ENCODE measurements at places on chromosomes 12 and 14.

DNA sequence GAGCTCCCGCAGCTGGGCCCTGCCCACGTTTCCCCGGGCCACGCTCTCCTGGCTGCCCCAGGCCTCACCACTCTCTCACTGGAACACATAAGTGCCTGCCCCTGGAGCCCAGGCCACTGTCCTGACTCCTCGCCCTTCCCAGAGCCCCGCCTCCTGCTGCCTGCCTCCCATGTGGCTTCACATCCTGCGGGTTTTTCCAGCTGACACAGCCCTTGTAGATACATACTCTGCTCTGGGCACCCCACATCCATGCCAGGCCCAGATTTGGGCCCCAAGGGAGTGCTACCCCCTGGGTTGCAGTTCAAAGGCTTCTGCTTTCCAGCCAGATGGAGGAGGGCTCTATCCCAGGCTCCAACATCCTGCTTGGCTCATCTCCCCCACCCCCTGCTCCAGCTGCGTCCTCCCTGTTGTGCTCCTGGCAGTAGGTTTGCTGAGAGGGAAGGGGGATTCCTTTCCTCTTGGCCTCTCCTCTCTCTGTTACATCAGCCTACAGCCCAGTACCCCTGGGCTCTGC is 60.1 kb downstream of the TSPAN9 start:
- DNase-seq: no peak

GRCh38 chr12:111705672-111706071 is 19.8 kb downstream of the ACAD10 start:
- no peak for DNase-seq

GRCh38 chr14:33788161-33788560 is 162.7 kb downstream of the EGLN3 start:
- no peak for DNase-seq

GRCh38 chr14:95647926-95648325 is 38.3 kb upstream of the TCL1B start:
- no peak for DNase-seq

DNA sequence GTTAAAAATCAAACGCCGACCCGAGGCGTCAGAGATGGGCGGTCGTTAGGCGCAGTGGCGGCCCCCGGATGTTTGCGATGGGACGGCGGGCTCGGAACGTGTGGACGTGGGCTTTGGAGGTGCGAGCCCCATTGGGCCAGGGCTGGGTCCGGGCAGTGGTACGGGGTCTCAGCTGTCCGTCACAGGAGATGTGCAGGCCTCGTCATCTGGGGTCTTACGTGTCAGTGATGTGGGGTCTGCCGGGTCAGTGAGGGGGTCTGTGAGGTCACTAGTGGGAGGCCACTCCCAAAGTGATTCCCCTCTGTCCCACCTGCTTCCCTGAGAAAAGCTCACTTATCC is 21.6 kb upstream of the CHFR start:
- DNase-seq: no peak

DNA sequence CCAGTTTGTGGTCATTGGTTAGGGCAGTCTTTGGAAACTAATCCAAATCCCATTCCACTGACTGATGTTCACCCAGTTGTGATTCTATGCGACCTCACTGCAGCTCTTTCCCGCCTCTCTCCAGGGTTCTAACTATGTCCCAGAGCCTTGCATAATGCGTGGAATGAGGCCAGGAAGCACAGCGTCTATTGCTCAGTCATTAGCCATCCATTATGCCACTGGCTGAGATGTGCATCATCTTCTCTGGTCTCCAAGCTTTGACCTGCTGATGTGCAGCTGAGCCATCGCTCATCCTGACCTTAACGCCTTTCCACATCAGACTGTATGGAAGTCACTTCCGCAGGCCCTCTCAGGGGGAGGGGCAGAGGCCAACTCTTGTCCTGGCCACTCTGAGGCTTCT is 115.4 kb upstream of the VRK1 start:
- no peak for DNase-seq

GRCh38 chr12:131833896-131834641 is 5.9 kb downstream of the MMP17 start:
- no peak for DNase-seq

DNA sequence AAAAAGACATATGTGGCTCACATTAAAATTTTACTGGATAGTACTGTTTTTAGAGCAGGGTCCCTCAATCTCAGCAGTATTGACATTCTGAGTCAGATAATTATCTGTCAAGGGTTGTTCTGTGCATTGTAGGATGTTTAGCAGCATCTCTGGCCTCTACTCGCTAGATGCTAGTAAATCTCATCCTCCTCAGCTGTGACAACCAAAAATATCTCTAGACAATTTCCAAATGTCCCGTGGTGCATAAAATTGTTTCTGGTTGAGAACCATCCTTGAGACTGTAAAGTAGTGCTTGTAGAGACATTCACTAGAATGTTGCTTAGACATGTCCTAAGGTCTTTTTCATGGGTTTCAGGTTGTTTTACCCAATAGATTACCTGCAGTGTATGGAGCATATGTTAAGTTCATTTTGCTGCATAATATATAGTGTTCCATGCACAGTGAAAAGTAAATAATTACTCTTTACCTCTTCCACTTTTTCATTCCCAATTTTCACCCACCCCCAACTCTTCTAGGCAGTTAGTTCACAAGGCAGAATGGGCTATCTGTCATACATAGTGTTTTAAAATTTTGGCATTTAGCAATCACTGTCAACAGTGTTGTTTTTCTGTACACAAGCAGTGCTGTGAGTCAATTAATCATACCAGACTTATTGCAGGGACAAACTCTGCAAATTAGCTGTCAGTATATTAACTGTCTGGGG is 200.2 kb upstream of the SLC38A2 start:
- no peak for DNase-seq

GRCh38 chr14:33810308-33810707 is 140.6 kb downstream of the EGLN3 start:
- no peak for DNase-seq

DNA sequence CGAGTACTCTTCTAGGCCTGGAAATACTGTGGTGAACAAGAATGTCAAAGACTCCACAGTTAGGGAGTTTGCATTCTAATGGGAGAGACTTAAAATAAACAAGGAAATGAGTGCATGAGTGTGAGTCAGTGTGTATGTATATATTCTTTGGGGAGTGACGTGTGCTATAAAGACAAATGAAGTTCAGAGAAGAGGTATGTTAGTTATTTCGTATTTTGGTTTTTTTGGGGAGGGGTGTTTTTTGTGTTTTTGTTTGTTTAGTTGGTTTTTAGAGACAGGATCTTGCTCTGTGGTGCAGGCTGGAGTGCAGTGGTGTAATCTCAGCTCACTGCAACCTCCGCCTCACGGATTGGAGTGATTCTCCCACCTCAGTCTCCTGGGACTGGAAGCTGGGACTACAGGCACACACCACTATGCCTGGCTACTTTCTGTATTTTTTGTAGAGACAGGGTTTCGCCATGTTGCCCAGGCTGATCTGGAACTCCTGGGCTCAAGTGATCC is 74.3 kb downstream of the SRGAP1 start:
- DNase-seq: no peak

GRCh38 chr14:53517270-53517960 is 364.3 kb upstream of the DDHD1 start:
- no peak for DNase-seq

DNA sequence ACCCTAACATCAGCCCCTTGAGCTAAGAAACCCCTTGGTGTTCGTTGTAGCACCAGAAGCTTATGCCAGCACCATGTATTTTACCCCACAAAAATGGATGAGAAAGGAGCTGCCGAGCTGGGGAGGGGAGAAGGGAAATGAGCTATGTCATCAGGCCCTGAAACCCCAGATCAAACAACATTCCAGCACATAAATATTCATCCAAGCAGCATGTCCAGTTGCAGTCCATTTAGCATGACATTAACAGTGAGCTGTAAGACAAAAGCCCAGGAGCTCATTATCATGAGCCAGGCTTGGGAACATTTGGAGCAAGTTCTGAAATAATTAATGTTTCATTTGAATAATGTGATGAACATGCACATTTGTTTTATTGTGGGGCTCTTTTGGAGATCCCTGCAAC is 630.1 kb upstream of the TMEM132C start:
- no peak for DNase-seq

- no peak for DNase-seq
Measured at GRCh38 chr14:93891756-93892504, 35.2 kb upstream of the FAM181A start.

DNA sequence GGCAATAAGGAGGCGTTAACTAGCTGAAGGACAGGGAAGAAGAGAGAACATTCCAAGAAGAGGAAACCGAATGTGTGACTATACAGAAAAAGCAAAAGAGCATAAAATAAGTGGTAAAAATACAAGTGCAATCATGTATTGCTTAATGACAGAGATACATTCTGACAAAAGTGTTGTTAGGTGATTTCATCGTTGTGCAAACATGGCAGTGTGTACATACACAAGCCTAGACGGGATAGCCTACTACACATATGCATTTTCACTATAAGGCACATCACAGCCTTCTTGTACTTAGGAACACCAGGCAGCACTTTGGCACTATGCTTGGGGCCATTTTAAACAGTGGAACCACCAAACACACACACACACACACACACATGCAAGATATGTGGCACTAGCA is 299.3 kb downstream of the BCAT1 start:
- no peak for DNase-seq

DNA sequence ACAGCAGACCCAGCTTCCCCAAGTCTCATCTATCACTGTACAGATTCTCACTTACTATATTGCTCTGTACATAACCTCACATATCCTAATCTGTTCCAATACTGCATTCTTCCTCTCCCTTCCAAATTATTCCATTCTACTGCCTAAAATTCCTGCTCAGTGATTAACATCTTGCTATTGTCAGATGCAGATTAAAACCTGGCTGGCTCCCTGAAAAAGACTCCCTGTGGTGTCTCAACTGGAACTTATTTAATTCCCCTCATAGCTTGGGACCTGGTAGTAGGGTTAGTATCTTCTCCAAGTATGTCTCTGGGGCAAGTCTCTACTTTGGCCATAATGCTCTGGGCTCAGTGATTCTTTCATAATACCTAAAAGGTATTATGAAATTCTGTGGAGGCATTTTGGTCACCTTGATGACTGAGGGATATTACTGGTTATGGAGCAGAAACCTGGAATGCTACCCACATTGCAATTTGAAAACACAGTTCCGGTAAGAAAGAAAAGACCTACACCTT is 55.8 kb downstream of the PAWR start:
- no peak for DNase-seq

DNA sequence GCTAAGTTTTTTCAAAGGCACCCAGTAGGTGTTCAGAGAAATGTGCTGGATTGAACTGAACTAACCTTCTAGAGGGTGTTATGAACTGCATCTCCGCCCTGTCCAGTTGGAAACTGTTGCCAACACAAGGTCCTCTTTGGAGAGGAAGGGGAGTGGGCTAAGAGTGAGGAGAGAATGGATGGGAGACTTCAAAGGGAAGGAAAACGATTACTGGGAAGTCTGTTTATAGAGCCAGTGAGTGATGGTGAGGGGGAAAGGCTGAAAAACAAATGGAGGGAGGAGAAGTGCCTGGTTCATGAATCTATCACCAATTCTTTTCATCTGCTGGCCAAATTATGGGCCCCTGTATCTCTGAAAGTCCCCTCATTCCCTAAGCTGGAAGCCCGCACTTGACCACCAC is 86.0 kb upstream of the TBX5 start:
- no peak for DNase-seq

- no peak for DNase-seq
Measured at GRCh38 chr12:79378496-79378895, 312.3 kb downstream of the PAWR start.

GRCh38 chr12:56188778-56189098 is 545 bp downstream of the SMARCC2 start:
- no peak for DNase-seq

GRCh38 chr12:108859923-108860291 is 2.5 kb upstream of the SSH1 start:
- no peak for DNase-seq

DNA sequence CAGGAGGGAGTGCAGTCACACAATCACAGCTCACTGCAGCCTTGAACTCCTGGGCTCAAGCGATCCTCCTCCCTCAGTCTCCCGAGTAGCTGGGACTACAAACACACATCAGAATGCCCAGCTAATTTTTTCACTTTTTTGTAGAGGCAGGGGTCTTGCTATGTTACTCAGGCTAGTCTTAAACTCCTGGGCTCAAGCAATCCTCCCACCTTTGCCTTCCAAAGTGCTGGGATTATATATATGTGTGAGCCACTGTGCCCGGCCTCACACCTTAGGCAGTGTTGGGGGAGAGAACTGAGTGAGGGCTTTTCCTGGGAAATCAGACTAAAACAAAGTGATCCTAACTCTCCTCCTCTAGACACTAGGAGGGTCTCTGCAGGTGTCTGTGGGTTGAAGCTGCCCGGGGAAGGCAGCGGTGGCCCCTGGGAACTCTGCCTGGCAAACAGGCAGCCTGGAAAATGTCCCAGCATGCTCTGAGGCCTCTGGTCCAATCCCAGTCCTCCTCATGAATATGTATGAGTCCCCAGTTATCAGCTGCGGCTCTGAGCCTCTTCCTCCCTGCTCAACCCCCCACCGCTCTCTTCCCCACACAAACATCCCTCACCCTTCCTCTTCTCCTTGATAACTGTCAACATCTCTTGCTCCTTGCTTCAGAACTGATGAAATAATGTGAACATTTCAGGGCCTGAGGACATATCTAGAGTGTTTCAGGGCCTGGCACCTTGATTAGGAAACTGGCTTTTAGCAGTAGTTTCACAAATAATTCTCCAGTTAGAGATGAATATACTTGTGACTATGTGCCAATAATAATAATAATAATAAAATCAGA is 7.9 kb upstream of the NAA25 start:
- no peak for DNase-seq

DNA sequence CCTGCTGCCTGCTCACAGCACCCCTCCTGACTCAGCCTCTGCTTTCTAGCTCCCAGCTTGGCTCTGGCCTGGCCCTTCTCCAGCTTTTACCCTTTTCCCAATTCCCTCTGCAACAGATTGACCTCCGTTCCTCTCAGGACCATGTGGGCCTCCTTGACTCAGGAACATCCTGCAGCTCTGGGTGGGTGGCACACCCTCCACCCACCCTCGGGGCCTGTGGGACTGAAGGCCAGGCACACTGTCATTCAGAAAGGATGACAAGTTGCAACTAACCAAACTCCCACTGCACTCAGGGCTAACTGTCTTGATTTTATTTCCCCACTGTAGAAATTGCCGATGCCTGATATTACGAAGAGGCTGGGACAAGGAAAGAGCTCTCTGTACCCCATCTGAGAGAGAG is 59.4 kb downstream of the HELB start:
- no peak for DNase-seq

DNA sequence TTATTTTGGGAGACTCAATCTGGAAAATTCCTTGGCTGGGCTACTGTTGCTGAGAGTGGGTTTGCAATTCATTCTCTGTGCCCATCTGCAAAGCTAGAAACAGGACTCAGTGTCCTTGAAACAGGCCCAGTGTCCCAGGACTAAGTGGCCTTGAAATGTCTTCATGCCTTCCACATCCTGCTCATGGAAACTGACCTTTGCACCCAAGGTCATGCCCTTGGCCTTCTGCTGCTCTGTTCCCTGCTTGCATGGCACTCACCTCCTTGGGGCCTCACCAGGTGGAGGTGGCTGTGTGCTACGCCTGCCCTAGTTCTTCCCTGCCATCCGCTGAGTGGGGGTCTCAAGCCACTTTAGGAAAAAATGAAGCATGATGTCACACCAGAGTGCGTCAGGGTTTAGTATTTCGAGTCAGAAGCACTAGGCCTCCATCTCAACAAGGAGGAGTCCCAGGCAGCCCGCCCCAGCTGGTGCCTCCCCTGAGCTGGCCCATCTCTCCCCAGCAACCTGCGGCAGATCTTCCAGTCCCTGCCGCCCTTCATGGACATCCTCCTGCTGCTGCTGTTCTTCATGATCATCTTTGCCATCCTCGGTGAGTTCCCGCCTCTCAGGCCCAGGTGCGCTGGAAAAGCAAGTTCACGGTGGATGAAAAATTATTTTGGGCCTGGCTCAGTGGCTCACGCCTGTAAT is 48.1 kb downstream of the TPCN1 start:
- no peak for DNase-seq

- no peak for DNase-seq
Measured at GRCh38 chr12:98741556-98742265, 96.6 kb downstream of the APAF1 start.

All from stimulated activated CD8-positive, alpha-beta memory T cell treated with anti-CD3 and anti-CD28 coated beads, Interleukin-4, amount 100 ng/mL, for 4 hours (primary cell).